Right lobe of liver (tissue), 6 donors: ENCODE measurements at places on chromosomes 5 and 9. TPM values are rescaled to one million over a fixed set of nuclear protein-coding genes. Genes with fewer than 3 reads are reported as not detected.

DNA sequence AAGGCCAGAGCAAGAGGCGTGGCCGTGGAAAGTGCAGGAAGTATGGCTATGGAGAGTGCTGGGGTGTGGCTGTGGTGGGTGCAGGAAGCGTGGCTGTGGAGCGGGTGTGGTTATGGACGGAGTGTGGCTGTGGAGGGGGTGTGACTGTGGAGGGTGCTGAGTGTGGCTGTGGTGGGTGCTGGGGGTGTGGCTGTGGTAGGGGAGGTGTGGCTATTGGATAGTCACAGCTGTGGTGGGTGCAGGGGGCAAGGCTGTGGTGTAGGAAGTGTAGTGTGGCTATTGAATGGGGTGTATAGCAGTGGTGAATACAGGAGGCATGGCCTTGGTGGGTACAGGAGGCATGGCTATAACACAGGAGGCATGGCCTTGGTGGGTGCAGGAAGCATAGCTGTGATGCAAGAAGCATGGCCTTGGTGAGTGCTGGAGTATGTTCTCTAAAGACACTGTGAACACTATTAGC is 40.8 kb upstream of the SPATA31C2 start:
- no peak for DNase-seq
- H3K36me3 ChIP-seq, result no peaks in the 10 kb centered on the region
- H3K27me3 ChIP-seq, result no peaks in the 10 kb centered on the region
- no peaks in the 10 kb centered on the region for H3K4me1 ChIP-seq
- H3K27ac ChIP-seq, result no peak overlapping the region

DNA sequence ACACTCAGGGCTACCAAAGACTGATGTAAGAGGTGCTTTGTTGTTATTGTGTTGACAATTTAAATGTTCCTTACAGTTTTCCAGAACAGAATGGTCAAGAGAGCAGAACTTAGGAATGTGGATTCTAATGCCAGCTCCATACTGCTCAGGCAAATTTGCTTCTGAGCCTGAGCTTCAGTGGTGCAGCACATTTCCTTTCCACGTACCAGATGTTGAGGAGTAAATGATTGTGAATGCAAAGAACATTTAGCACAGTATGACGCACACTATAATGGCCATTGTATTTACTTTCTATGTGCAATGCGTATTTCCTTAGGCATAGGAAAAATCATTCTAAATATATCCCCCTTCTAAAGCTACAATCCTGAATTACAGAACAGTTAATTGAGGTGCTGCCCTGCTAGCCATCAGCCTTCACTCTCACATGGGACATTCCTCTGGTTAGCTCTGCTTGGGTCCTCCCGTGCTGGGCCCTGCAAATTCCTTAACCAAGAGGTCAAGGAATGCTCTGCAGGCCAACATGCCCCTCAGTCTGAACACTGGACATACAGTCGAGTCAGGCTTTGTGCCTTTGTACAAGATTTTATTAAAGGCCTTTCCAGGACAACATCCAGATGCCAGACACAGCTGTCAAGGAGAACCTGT is 21.1 kb upstream of the TMEM174 start:
- DNase-seq, result no peak
- no peak overlapping the region for H3K4me3 ChIP-seq
- no peaks in the 10 kb centered on the region for H3K27me3 ChIP-seq
- H3K36me3 ChIP-seq, result no peaks in the 10 kb centered on the region

GRCh38 chr5:63127054-63127453 is 548.4 kb downstream of the LRRC70 start:
- H3K27me3 ChIP-seq, result no peaks in the 10 kb centered on the region
- no peaks in the 10 kb centered on the region for H3K4me1 ChIP-seq
- no peak overlapping the region for H3K27ac ChIP-seq
- no peaks in the 10 kb centered on the region for H3K36me3 ChIP-seq
- no peak overlapping the region for H3K4me3 ChIP-seq
- no peak for DNase-seq

Gene AP3S1
- 33.7 TPM for total RNA-seq

DNA sequence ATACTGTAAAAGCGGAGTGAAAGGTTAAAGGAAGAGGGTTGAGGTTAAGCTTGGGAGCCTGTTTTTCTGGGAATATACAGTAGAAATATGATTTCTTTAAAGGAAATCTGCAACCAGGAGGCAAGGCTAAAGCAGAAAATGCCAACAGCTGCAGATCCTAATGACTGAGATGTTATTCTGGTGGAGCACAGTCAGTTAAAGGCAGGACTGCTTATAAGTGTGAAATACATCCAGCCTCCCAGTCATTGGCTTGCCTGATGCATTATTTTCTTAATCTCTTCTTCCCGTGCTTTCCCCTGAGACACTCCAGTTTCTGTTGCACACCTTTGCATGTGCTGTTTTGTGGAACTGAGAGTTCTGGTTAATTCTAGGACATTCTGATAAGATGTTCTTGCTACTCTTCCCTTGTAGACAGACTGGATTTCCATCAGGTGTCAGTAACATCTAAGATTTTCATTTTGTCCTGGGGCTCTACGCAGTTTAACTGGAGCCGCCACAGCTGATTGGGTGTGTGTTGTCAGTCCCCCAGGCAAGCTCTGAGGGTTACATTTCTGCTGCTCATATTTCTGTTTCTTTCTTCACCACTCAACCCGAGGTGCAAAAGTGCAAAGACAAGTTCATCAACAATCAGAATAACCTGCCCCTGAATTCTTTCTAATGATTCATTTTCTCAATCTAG is 44.4 kb downstream of the CAST start:
- H3K4me1 ChIP-seq, result peaks cover 12% of the 10 kb centered on the region
- no peak overlapping the region for H3K27ac ChIP-seq
- DNase-seq, result no peak
- H3K36me3 ChIP-seq, result no peaks in the 10 kb centered on the region

Gene TMEM174
- total RNA-seq, result not detected

DNA sequence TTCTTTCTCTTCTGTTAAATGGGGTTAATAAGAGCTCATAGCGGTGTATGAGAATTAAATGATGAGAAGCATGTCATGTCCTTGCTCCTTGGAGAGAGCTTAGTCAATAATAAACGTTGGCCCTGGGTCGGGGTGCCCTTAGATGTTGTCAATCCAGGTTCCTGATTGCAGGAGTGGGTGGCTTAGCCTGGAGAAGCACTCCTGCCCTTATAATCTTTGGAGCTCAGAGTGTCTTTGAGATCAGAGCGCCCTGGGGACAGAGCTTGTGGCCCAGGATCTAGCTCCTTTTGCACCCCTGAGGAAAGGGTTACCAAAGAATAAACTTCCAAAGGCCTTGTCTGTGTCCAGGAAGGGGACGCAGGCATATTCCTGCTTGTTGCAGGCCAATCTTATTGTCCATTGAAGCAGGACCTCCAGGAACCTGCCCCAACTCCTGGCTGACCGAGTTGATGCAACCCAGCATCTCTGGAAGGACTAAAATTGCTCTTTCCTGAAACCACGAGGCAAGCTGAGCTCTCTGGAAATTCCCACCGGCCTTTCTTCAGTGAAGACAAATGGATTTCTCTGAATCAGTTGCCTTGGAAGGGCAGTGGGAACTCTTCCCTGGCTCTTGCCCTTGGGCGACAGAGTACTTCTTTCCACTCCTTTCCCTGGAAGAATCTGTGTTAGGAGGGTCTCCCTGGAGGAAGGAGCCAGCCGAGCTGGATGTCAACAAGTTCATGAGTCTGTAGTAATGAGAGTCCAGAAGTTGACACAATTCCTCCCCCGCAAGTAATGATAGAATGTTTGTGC is 6.4 kb upstream of the AMBP start:
- H3K4me1 ChIP-seq, result no peaks in the 10 kb centered on the region
- H3K36me3 ChIP-seq, result no peaks in the 10 kb centered on the region
- no peak overlapping the region for H3K4me3 ChIP-seq

Gene SPATA31C1
- total RNA-seq, result not detected

Gene IL13
- not detected for total RNA-seq

Gene LURAP1L
- total RNA-seq, result 16.7 TPM
